Hematopoietic multipotent progenitor cell (in vitro differentiated cells): ENCODE measurements at places on chromosomes 5 and 9.
A peak's percentile ranks its signal among the peaks of the same experiment; 100 is the strongest.

GRCh38 chr9:79709743-79710674 lies 138.2 kb downstream of the TLE4 start:
- no peak for DNase-seq

DNA sequence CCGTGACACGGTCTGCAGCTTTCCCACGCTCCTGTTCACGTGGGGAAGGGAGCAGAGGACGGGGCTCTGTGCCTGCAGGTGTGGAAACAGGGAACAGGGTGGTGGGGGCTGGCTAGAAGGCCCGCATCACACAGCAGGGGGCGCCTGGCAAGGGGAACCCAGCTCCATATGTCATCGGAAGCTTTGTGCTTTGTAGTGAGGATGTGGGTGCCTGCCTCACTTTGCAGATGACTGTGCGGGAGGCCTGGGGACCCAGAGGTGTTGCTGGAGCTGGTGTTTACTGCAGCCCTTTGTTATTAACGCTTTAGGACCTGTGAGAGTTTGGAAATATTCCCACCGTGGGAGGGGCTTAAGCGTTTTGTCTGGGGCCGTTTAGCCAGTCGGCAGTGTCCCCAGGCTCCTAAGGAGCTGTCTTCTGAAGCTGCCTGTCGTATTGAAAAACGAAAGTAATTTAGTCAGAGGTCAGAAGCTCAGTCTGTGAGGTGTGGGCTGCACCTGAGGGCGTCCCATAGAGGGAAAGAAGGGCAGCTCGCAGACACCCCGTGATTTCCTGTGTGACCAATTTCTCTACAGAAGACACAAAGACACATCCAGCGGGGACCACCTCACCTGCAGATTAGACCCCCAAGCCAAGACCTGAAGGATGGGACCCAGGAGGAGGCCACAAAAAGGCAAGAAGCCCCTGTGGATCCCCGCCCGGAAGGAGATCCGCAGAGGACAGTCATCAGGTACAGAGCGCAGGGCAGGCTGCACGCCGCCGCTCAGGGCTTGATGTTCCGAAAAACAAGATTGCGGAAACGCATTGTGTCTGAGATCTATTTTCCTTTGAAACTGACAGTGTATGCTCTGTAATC lies 9.1 kb downstream of the MAN1B1 start:
- peak; percentile 43 for DNase-seq

GRCh38 chr5:10351199-10351905 lies 2.1 kb upstream of the MARCHF6 start:
- no peak for DNase-seq

GRCh38 chr9:78777747-78778146 lies 480.8 kb downstream of the PSAT1 start:
- no peak for DNase-seq

DNA sequence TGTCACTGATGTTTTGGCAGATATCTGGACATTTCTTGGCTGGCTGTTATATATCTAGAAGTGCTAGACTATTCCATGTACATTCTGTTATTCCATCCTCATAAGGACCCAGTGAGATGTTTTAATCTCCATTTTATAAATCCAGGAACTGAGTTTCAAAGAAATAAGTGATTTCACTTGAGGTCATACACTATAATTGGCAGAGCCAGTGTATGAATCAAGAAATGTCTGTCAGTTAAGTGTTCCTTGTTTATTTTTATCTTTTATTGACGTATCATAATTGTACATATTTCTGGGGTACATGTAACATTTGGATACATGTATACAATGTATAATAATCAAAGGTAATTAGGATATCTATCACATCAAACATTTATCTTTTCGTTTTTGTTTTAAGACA lies 338.3 kb upstream of the KLF4 start:
- DNase-seq = no peak

DNA sequence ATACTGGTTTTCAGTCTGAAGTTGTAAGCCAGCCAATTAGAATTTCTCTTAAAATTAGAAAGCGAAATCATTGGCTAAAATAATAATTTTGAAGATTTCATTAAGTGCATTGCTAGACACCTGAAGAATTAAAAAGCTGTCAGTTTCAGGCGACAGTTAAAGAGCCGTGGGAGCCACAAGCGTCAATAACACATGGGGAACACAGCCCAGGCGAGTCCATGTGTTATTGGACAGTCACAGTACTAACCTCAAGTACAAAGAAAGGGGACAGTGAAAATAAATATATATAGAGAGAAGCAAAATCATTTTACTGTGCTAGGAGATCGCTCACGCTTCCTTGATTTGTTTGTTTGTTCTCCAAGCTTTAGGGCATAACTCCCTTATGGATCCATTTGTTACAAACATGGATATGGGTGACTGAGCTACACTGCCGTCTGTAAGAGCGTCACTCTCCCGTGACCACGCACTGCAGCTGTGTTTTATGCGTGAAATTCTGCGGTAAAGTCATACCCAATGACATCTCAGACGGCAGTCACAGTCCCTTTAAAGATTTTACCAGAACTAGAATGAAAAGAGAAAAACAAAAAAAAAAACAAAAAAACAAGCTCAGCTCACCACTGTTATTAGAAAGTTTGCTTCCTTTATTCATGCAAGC lies 83.2 kb downstream of the USP20 start:
- DNase-seq = no peak

DNA sequence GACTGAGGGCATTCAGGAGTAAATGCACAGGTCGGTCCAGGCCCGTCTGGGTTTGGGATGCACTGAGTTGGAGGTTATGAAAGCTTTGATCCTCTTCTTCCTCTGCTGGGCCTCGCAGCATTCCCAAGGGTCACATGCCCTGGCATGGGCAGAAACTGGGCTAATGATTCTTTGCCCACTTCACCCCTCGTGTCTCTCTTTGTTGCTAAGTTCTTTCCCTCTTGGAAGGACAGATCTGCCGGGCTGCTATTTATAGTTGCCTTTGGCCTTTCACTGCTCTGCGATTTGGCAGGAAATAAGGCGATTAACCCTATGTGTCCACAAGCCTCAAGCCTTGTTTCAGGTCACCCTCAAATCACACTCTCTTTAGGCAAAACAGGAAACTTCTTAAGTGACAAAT lies 66.9 kb downstream of the ENTREP1 start:
- DNase-seq = no peak

- DNase-seq = no peak
Observed at GRCh38 chr5:37984300-37984699, 144.5 kb upstream of the GDNF start.

DNA sequence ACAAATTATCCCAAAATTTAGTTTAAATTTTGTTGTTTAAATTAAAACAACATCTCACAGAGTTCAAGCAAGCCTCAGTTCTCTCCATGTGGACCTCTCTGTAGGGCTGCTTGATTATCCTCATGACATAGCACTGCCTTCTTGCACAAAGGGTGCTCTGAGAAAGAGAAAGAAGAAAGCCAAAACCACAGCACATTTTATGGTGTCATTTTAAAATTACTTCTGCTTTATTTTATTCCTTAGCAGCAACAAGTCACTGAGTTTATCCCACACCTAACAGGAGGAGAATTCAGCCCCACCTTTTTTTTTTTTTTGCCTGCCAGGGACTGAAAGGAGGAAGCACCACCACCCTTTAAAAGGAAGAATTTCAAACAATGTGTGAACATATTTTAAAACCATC lies 12.8 kb upstream of the KCNV2 start:
- no peak for DNase-seq

GRCh38 chr9:23290973-23291372 lies 535.1 kb downstream of the ELAVL2 start:
- DNase-seq = no peak

- no peak for DNase-seq
Observed at GRCh38 chr5:158820891-158821290, 278.8 kb downstream of the EBF1 start.

DNA sequence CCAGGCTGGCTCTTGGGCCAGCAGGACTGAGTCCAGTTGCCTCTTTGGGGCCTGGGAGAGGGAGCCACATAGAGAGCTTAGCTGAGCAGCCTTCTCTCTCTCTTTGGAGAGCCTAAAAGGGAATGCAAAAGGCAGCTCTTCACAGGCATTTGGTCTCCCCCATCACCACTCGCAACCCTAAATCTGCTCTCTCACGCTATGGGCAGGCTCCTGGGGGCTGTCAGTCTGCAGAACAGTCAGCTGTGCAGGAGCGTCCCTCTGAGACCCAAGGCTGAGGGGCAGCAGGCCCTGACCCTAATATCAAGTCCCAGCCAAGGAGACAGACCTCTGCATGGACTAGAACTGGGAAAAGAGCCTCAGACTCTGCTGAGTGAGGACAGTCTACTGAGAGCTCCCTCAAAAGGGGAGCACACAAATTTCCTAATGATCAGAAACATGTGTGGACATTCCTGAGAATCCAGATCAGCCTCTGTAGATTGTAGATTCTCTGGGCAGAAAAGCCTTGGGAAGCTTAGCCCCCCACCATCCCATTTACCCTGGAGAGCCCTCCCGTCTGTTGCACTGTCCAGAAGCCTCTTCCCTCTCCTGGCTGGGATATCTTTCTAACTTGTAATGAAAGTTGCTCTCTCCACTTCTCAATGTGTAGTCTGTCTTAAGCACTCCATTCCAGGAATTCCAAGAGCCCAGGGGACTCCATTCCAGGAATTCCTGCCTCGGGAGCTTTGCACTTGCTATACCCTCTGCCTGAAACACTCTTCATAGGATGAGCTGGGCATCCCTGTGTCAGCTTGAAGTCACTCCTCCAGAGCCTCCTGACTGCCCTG lies 79.4 kb downstream of the FAM114A2 start:
- no peak for DNase-seq

- DNase-seq = no peak
Observed at GRCh38 chr5:97471951-97472350, 288.9 kb upstream of the RIOK2 start.

- no peak for DNase-seq
Observed at GRCh38 chr9:83669067-83669466, 38.7 kb downstream of the UBQLN1 start.

GRCh38 chr9:69867081-69867814 lies 46.6 kb downstream of the CFAP95 start:
- DNase-seq = no peak

GRCh38 chr5:11012295-11012694 lies 251.3 kb upstream of the DAP start:
- no peak for DNase-seq

GRCh38 chr5:127428276-127428675 lies 89.2 kb upstream of the PRRC1 start:
- DNase-seq = no peak

- no peak for DNase-seq
Observed at GRCh38 chr5:179533907-179534306, 16.4 kb upstream of the RUFY1 start.

GRCh38 chr5:80260461-80260860 lies 4.6 kb upstream of the SERINC5 start:
- DNase-seq = no peak

DNA sequence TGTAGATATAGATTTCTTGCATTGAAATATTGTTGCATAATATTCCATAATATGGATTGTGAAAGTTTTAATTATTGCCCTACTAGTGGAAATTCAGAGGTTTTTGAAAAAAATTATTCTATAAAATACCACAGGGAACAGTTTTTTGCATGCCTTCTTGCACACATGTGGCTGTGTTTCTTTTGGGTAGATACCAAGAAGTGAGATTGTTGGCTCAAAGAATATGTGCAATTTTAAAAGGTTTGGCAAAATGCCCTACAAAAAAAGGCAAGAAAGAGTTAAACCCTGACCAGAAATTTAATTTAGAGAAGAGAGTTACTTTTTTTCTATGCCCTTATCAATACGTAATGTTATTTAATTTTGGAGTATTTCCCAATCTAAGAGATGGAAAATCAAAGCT lies 270.8 kb upstream of the DAPK1 start:
- no peak for DNase-seq

DNA sequence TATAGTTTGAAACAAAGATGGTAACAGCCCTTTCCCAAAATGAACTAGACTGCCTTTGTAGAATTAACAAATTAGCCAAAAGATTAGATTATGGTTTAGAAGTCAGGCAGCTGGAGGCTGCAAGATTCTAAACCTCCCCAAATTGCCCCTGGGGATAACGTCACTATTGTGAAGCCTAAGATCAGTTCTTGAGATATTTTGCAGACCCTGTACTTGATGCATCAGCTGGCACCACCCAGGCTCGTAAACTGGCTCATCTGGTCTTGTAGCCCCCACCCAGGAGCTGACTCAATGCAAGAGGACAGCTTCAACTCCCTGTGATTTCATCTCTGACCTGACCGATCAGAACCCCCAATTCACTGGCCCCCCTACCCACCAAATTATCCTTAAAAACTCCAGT lies 4.2 kb upstream of the SOWAHA start:
- DNase-seq = no peak

GRCh38 chr9:8033794-8034193 lies 234.2 kb upstream of the DMAC1 start:
- no peak for DNase-seq

- no peak for DNase-seq
Observed at GRCh38 chr9:136378170-136379002, 4.9 kb upstream of the CARD9 start.

GRCh38 chr5:14451871-14452270 lies 129.7 kb upstream of the OTULINL start:
- DNase-seq = no peak

GRCh38 chr9:89553451-89554010 lies 51.3 kb upstream of the GADD45G start:
- no peak for DNase-seq

GRCh38 chr5:34930462-34930844 lies 1.1 kb downstream of the DNAJC21 start:
- DNase-seq = peak; percentile 7

DNA sequence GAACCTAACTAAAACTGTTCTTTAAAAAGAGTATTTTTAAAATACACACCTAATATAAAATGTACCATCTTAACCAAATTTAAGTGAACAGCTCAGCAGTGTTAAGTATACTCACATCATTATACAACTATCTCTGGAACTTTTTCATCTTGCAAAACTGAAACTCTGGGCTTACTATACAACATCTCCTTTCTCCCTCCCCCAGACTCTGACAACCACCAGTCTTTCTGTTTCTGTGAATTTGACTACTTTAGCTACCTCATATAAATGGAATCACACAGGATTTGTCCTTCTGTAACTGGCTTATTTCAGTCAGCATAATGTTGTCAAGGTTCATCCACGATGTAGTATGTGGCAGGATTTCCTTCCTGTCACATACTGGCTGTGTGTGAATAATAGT lies 93.5 kb downstream of the FOXD1 start:
- DNase-seq = no peak

GRCh38 chr9:7058473-7058872 lies 300.7 kb downstream of the KDM4C start:
- DNase-seq = no peak

DNA sequence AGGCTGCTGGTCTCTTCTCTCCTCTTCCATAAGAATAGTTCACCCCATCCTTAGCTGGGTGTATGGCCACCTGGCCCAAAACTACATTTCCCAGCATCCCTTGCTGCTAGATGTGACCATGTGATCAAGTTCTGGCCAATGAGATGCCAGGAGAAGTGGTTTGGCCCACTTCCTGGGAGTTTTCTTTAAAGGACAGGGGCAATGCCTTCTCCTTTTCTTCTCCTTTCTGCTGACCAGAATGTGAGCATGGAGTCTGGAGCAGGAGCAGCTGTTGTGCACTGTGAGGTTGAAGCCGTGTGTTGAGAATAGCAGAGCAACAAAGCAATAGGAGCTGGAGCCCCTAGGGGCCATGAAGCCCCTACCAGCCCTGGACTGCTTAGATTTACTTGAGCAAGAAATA lies 36.8 kb downstream of the C9orf50 start:
- peak; percentile 81 for DNase-seq
